ENCODE measurements at places on chromosomes 6 and 20.

GRCh38 chr6:97726378-97726777 is 443.4 kb upstream of the MMS22L start:
- no peak for DNase-seq

DNA sequence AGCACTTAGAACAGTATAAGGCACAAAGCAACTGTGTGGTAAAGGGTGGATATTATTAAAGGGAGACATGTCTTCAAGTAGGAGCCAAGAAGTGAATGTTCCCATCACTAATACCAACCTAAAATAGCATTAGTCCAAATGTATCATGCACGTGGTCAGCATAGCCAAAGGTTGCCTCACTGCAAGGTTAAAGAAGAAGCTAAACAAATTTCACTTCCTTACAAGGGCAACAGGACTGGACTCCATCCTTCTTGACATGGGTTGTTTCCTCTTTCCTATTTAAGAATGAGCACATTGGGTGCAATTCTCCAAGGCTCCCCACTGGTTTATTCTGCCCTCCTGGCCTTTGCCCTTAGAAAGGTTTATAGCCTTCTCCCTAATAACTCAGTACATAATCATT is 186.7 kb downstream of the PHACTR1 start:
- DNase-seq = no peak

DNA sequence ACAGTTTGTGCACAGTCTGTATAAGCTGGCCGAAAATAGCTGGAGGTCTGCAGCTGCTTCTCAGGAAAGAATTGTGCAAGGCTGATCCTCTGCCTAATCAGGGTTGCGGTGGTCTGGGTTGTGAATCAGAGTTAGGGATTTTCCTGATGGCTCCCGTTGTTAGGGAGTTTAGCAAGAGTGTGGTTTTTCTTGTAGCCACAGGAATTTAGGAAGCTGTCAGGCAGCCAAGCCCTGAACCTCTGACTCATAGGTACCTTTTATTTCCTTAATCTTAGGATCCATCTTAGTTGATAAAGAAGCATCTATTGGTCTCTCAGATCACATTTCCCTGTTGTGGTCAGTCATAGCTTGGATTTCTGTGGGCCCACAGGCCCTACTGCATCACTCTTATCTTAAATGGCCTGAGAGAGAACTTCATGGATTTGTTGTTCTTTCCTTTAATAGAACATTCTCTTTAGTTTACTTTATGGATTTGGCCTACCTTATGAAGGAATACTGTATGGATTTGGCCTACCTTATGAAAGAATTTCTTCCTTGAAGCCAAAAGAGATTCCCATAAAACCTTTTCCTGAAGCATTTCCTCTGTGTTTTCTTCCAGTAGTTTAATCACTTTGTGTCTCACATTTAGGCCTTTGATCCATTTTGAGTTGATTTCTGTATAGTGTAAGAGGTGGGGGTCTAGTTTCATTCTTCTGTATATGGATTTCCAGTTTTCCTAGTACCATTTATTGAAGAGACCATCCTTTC is 10.3 kb downstream of the KIF25 start:
- DNase-seq = peak; percentile 96

- DNase-seq = no peak
Measured at GRCh38 chr6:53293691-53294090, 55.1 kb downstream of the ELOVL5 start.

DNA sequence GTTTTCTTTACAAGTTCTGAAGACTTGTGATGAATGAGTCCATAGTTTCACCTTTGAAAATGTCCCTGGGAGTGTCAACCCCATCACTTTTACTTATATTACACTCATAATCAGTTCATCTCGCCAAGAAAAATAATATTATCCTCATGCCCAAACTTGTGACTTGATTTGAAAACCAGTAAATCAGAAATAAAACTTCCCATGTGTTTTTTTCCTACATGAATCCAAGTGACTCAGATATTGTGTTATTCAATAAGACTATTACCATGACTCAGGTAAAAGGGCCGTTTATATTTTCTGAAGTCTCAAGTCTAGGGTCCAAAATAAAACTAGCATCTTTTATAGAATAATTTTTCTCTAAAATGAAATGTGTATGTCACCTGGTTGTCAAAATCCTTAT is 15.8 kb upstream of the CYP24A1 start:
- DNase-seq = peak; percentile 81

DNA sequence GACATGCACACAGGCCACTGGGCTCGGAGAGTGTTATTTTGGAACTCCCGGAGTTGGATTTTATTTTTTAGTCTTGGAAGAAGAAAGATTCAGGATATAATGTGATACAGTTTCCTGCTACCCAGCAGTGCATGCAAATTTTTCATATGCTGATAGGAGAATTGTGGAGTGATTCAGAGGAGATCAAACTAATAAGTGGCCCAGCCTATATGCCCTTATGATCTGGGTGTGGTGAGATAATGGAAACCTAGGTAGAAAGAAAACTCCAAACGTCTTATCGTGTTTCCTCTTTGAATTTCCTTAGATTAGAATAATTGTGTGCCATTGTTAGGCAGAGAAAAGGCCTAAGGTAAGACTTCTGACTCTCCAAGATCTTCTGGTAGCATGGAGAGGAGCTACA is 401.2 kb upstream of the BTBD3 start:
- DNase-seq = no peak

DNA sequence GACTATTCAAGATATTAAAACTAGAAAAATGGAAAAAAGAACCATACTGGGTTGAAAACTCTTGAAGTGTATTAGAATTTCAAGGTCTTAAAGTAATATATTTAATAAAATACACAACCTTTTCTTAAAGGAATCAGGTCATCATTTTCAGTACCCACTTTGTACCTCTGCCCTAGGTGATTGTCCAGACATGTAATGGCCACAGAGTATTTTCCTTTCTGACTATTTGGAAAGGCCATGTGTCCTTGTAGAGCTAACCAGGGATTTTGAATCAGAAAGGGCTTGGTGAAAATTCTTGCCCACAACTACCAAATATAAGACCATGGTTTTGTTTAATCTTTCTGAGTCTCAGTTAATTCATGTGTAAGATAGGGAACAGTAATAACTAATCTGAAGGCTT is 91.4 kb upstream of the MLIP start:
- no peak for DNase-seq

DNA sequence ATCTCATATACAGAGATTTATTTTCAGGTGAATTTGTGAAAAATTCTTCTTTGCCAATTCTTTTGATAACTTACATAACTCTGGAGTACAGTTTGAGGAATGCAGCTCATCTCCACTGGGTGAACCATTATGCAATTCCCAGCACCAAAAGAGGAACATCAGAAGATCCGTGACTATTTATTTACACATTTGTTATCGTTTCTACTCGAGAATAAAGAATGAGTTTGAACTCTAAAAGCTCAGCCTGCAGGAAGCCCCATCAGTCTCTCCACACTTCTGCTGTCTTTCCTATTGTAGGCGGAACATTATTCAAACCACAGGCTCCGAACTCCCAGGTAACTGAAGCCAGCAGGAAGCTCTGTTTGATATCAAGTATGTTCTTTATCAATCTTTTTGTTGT is 95.9 kb upstream of the IFNGR1 start:
- DNase-seq = no peak

DNA sequence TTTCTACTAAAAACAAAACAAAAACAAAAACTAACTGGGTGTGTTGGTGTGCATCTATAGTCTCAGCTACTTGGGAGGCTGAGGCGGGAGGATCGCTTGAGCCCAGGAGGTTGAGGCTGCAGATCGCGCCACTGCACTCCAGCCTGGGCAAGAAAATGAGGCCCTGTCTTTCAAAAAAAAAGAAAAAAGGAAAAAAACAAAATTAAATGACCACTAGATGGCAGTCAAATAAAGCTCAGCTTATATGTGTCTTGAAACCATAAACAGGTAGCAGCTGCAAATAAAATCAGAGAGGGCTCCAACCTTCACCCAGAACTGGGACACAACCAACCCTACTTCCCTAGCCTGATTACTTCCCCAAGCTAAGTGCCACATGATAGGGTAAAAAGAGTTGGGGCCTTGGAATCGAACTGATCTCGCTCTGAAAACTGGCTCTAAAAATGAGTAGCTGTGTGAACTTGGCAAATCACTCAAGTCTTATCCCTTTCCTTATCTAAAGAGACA is 67.1 kb upstream of the ADGRF4 start:
- DNase-seq = peak; percentile 28

GRCh38 chr20:43323592-43323991 is 133.9 kb upstream of the PTPRT start:
- DNase-seq = no peak
